Prostate gland (tissue), 2 donors: ENCODE measurements at places on chromosomes 12 and 14.

DNA sequence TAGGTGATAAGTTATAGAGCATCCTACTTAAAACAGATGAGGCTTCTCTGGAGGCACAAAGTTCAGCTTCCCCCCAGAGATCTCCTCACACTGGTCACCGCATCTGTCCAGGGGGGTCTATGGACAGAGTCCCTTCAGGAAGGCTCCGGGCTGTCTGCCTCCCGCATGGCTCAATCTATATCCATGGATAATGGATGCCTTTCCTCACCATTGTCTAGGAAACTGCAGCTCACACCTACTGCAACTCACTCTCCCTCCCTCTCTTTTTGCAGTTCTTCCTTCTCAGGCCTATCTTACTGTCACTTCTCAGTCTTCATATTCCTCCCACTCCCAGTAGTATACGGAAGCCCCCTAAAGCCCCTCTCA, 100.6 kb upstream of the BCL2L14 start:
- DNase-seq = no peak

- peak; percentile 60 for DNase-seq
Observed at GRCh38 chr14:75310295-75311111, 31.9 kb downstream of the FOS start.

GRCh38 chr12:98519257-98519907, 4.0 kb downstream of the TMPO start:
- DNase-seq = no peak

DNA sequence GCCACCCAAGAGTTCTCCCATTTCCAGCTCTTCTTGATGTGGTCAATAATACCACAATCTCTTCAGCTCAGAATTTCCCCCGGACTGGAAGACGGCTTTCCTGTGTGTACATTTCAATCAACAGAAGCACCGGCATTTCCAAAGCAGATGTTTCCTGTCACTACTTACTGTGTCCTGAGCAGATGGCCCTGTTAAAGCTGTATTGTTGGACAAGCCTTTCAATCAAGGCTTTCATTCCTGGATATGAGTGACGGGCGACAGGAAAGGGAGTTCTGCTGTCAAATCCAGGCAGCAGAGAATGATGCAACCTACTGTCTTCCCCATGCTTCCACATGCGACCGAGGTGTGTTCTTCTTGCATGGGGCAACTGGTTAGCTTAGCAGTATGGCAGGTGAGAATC, 76.4 kb upstream of the CCDC60 start:
- DNase-seq = no peak
